ENCODE measurements at places on chromosomes 5 and 9. TPM values are rescaled to one million over a fixed set of nuclear protein-coding genes. Genes with fewer than 3 reads are reported as not detected.

Gene TLX3
- not detected for total RNA-seq

Gene EXOSC3
- total RNA-seq: 48.5 TPM

Gene TBC1D2
- total RNA-seq: 18.8 TPM

Gene TMEM252
- total RNA-seq: not detected

- DNase-seq: peak; percentile 16
These were observed 4.1 kb downstream of the NFIL3 start for GRCh38 chr9:91419222-91420191.
